Right ventricle myocardium inferior (tissue), 1 donor: ENCODE measurements at places on chromosomes 7 and 10. TPM values are rescaled to one million over a fixed set of nuclear protein-coding genes. Genes with fewer than 3 reads are reported as not detected.

The NME8 gene
- not detected for total RNA-seq

The TMEM140 gene
- total RNA-seq = 24.3 TPM

The VWA2 gene
- total RNA-seq = not detected

The CNTNAP2 gene
- 0.65 TPM for total RNA-seq

The SPDYE11 gene
- not detected for total RNA-seq

The PLCE1 gene
- 4.2 TPM for total RNA-seq

The TIAL1 gene
- 74.0 TPM for total RNA-seq

DNA sequence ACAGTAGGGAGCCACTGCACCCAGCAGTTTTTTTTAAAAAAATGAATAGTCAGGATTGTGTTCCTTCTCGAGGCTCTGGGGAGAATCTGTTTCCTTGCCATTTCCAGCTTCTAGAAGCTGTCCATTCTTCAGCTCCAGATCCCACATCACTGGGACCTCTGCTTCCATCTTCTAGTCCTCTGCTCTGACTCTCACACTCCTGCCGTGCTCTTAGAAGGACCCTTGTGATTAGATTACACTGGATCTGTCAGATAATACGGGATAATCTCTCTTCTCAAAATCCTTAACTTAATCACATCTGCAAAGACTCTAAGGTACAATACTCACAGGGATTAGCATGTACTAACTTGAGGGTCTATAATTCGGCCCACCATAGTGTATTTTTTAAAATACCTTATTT lies 158.9 kb upstream of the SP4 start:
- no peak for DNase-seq

- DNase-seq = no peak
Measured at GRCh38 chr10:118501637-118502440, 93.6 kb downstream of the PRLHR start.

- no peak for DNase-seq
Measured at GRCh38 chr10:110241407-110241806, 34.0 kb downstream of the MXI1 start.

GRCh38 chr10:70769121-70769520 lies 16.1 kb downstream of the TBATA start:
- no peak for DNase-seq

DNA sequence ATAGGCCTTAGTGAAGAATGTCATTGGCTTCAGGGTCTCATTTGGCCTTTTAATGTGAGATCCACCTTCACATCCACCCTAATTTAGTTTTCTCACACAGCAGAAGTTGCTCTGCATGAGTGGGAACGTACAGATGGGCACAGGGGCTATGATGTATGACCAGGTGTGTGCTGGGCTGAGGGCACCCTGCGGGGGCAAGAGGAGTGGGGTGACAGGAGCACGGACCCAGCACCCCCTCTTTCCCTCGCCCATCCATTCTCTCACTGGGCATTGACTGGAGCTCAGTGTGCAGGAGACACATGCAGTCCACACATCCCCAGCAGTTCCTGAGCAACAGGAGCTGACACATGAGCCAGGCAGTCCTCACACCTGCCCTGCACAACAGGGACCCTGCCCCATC lies 95.1 kb upstream of the PPP2R2D start:
- peak; percentile 9 for DNase-seq

GRCh38 chr10:109961174-109962001 lies 38.1 kb upstream of the XPNPEP1 start:
- no peak for DNase-seq

DNA sequence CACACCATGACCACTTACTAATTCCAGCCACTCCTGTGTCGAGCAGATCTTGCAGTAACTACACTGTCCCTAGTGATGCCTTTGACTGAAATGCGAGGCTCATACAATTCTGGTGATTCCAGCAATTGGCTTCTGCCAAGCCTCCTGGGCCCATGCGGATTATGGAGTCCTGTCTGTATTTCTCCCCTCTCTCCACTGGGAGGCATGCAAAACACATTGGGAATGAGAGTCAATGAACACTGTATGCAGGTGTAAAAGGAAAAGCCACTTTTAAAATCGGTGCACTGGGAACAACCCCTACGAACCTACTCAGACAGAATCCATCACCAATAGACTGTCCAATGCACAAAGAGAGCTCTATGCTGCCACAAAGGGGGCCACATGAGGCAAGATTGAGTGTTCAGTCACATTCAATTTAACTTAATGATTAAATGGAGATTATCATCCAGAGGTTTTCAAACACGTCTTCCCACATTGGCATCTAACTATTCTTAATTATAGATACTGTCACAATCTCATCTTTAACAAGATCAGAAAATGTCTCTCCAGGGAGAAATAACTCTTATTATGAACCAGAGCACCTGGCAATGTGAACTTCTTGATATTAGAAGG lies 550.6 kb downstream of the GLRX3 start:
- DNase-seq = no peak

- DNase-seq = peak; percentile 47
Measured at GRCh38 chr7:45103958-45104843, 7.3 kb downstream of the TBRG4 start.

DNA sequence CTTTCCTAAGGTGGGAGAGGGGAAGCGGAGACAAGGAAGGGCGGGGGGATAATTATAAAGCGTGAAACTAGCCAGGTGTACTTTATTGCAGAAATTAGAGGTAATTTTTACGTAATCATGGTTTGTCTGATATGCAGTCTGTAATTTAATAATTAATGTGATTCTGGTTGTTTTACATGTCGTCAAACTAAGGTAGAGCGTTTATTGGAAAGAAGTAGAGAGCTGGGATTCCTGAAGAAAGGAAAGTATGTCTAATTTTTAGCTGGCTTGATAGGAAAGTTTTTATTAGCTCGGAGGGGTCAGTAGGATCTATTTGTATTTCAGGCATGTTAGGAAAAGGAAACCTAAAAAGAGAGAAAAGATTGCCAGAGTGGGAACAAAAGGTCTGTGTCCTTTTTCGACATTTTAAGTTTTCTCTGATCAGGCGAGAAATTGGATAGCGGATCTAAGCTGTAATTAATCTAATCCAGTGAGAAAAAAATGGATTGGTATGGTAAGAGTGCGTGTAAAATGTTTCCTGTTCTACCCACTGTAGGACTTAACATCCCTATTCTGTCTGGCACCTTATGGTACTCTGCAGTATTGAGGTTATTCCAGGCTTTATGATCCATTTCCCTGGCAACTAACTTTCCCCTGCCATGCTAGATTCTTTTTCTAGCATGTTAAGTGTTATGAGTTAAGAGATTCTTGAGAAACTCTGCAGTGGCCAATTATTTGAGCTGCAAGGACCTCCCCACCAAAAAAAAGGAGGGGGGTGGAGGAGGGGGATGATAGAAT lies 1.4 kb downstream of the CELF2 start:
- no peak for DNase-seq

GRCh38 chr7:75716992-75717626 lies 21.6 kb downstream of the HIP1 start:
- no peak for DNase-seq

DNA sequence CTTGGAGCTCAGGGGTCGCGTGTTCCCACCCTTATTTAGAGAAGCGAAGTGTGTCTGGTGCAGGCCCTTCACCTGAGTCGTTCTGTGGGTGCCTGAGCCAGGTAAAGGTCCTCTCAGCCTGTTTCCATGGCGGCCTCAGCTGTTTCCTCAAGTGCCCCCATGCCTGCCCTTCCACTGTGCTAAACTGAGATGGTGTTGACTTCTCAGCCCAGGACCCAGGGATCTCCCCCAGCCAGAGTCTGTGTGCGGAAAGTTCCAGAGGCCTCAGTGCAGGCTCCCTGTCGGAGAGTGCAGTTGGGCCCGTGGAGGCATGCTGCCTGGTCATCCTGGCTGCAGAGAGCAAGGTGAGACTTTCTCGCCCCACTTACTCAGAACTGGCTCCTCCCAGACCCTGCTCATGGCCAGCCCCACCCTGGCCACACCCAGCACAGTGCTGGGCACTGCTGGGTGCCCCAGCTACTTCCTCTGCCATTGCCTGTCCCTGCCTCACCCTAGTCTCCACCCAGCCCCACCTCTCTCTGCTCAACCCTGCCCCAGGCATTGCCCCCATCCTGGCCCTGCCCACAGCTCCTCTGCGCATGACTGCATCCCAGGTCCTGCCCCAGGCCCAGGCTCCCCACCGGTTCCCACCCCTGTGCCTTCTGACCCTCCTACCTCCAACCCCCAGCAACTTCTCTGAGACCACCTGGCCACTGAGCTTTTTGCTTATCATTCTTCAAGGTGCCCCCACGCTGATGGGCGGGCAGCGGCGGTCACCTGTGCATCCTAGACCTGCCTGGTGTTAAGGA lies 20.3 kb downstream of the NACAD start:
- DNase-seq = no peak

DNA sequence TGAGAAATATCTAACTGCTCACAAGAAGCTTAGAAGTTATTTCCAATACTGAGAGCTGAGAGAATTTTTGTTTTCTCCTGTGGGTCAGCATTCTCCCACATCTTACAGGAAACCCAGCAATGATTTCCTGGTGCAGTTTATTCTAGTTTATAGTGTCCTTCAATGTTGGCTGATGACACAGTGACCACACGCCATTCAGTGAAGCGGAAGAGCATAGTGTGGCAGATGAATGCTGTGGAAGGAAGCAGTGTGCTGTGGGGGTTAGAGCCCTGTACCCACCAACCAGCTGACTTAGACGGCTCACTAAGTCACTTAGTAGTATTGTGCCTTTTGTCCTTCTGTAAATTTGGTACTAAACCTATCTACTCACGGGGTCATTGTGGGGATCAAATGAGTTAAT lies 1.4 kb upstream of the TMEM26 start:
- DNase-seq = no peak

DNA sequence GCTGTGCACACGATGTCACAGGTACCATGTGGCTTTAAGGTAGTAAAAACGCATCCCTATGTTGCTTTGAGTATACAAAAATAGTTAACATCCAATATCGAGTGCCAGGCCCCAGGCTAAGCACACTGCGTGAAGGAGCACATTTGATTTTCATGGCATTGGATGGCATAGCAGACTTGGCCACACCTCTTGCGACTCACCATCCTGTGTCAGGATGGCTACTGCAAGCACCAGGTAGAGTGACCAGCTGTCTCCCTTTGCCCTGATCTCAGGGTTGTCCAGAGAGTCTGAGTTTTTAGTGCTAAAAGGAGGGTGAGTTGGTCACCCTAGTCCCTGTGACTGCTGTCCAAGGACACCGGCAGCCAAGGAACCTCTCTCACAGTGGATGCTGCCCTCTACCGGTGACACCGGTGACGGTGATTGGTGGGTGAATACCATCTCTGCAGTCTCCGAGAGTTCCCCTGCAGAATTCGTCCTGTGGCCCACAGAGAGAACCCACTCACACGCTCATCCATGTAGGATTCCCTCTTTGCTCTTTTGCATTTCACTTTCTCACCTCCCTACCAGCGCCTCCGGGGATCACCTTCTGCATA lies 76.1 kb downstream of the BICC1 start:
- peak; percentile 23 for DNase-seq

- no peak for DNase-seq
Measured at GRCh38 chr10:95500649-95501048, 60.5 kb downstream of the SORBS1 start.

DNA sequence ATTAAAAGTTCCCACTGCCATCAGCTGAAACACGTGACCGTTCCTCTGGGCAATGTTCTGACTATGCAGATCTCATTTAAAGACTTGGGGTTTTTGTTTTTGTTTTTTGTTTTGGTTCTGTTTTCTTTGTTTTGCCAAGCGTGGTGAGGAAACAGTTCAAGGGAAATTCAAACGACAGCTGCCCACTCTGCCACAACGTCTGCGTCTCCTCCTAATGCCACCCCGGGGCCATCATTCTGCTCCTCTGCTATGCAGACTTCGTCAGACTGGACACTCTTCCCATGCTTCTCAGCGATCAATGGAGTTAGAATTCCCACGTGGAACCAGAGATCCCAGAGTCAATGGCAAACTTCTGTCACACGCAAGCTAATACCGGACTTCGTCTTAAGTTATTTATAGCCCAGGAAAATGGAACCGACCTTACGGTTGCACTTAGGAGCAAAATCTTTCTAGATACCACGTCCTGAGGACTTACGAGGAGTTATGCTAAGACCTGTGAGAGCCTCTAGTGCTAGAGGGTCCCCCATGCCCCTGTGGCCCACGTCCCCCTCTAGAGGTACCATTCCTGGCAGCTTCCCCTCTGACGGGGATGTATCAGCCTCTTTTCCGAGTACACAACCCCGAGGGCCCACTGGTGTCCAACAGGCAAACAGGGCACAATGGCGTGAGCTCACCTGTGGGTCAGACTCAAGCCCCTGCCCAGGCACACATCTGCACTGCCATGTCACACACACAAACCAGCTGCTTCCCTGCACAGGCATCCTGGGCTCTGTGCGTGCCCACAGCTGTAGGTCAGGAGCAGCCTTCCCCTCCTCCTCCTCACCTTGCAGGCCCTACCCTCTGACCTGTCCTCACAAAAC lies 24.4 kb downstream of the EBF3 start:
- no peak for DNase-seq

DNA sequence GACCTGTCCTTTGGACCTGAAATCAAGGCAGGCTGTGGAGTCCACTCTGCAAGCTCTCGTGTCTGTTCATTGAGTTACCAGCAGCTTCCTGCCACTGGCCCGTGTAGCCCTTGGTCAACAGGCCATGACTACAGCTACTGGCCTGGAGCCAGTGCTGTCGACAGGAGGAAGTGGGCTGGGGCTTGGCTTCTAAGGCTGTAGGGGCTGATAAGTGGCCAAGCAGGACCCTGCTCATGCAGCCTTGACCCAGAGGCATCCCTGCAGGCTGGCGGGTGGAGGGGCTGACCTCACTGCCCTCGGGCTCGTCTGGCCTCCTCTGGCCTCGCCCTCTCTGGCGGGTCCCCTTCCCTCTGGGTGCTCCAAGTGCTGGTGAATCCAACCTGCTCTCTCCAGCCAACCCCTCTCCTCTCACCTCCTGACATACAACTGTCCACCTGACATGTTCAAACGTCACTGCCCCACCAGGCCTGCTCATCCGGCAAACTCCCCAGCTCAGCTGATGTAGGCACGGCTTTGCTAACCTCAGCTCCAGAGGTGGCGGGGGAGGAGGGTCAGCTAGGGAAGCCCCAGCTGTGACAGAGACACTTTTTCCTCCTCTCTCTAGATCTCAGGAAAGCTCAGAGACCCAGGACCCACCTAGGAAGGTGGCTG lies 188.6 kb upstream of the LYZL2 start:
- peak; percentile 83 for DNase-seq

DNA sequence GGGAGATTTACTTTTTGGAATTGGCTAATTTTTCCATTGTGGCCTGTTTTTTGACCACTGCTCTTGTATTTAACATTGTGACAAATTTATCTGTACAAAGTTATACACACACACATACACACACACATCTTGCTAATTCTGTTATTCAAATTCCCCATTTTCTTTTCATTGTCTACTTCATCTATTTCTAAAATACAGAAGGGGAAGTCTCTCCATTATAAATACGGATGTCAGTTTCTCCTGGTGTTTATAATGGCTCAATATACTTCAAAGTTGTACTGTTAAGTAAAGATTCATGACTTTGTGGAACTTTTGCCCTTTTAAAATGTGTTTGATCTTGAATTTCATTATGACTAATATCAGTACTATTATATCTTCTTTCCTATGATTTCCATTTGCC lies 81.0 kb downstream of the CNOT4 start:
- no peak for DNase-seq
